RPMI7951 (cell line): ENCODE measurements at places on chromosomes 3 and 15.

- no peak for DNase-seq
These were observed 2.6 kb upstream of the NFKBIZ start for GRCh38 chr3:101846709-101847108.

DNA sequence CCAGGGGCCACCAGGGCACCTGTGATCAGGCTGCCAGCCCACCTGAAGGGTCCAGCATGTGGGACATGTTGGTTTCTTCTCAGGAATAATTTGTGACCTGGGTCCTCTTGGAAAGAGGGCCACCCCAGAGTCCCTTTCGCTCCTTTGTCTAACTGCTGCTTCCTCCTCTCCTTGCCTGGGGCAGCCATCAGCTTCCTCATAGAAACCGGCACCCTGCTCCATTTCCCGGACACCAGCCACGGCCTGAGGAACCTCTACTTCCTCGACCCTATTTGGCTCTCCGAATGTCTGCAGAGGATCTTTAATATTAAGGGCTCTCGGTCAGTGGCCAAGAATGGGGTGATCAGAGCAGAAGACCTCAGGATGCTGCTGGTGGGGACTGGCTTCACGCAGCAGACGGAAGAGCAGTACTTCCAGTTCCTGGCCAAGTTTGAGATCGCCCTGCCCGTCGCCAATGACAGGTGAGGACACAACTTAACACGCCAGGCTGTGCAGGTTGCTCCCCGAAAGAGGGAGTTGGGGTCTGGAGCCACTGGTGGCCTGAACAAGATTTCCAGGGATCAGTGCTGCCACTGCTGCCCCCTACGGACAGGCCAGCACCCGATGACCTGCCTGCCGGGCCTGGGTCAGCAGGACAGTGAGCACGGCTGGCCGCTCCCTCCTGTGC, 109.7 kb downstream of the LRRK1 start:
- no peak for DNase-seq

GRCh38 chr15:58110999-58111717, 27.0 kb upstream of the AQP9 start:
- no peak for DNase-seq

- no peak for DNase-seq
These were observed 155.9 kb downstream of the GMNC start for GRCh38 chr3:190706582-190706981.

DNA sequence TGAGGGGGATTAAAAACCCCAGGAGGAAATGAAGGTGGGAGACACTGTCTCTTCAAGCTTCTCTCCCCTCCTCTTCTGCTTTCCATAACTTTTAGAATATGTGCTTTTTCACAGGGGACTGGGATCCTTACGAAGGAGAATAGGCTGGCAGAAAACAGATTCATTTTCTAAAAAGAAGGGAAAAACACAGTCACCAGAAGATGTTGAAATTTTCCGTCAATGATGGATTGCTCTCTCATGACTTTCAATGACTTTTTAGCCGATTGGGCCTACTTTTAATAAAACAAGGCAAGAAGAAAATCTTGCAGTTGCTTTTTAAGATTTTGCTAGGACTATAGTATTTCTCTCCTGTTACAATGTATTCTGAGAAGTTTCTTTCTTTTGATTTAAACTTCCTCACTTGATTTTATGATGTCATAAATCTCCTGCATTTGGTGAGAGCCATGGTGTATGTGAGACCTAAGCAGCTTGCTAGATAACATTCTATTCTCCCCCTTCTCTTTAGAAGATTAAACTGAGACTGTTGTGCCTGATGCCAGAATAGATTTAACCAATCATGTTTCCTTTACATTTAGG, 241.2 kb downstream of the FEZF2 start:
- no peak for DNase-seq

- peak; percentile 84 for DNase-seq
These were observed 91.4 kb downstream of the WWTR1 start for GRCh38 chr3:149566292-149566975.
